ENCODE measurements at places on chromosomes 7 and 10.

DNA sequence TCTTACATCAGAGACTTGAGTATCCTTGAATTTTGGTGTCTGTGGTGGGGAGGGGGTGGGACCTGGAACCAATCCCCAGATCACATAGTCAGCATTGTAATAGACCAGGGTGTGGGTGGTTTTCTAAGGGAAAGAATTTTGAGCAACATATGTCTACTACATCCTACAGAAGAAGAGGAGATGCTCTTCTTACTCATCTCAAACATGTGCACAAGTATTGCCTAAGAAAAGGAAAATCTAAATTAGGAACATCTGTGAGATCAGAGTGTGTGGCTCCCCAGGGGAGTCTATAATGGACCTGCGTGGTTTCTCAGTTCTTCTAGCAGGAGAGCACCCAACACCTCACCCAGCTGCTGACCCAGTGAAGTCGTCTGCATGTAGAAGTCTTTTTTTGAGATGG, 148.8 kb downstream of the CCDC3 start:
- DNase-seq: no peak

GRCh38 chr7:159015454-159016410, 128.9 kb downstream of the VIPR2 start:
- no peak for DNase-seq

DNA sequence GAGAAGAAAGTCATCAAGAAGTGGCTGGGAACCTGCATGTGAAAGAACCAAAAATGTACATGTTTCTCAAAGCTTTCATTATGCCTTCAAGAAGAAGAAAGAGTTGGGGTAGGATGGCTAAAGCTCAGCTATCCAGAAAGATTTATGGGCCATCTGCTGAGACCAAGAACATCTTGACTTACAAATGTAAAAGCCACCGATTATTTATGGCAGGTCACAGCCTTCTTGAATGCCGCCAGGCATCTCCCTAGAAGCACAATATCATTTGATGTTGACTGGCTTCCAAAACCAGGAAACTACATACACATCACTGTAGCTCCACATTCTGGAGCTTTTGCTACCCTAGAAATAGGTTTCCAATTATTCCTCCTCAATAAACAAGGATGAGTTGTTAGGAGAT, 254.2 kb upstream of the AOAH start:
- DNase-seq: no peak

GRCh38 chr10:47331491-47331890, 9.2 kb downstream of the GDF2 start:
- no peak for DNase-seq

DNA sequence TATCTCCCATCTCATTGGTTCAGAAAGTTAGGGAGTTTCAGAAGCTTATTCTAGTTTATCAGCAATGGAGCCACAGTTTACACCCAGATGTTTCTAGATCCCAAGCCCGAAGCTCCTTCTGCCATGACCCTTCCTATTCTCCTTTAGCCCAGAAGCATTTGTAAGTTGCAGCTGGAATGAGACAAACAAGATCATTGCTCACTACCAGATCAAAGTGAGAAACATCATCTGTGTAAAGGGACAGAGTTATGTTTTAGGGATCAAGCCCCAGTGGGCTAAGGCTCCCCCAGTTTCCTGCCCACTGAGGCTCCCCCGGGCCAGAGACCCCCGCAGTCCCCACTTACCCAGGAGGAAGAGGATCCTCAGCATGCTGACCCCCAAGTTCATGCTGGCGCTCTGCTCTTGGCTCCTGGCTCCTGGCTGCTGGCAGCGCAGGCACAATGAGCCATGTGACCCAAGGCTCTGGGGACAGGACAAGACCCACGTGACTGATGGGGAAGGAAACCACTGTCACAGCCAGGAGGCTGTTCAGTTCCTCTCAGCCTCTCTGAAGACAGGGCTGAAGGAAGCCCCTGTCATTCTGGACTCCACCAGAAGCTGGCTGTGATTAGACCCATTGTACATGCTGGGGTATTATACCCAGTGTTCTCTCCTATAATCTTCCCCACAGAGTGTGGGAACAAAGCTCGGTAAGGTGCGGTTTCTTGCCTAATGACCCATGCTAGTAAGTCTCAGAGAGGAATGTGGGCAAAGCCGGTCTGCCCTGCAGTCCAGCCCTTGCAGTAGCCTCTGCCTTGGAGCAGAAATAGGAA, at the start of gene TMEM273:
TMEM273 (minus strand) TSS at position 442 of the 812 bp plus-strand sequence; CDS start at position 387, 55 bp downstream.
- no peak for DNase-seq

DNA sequence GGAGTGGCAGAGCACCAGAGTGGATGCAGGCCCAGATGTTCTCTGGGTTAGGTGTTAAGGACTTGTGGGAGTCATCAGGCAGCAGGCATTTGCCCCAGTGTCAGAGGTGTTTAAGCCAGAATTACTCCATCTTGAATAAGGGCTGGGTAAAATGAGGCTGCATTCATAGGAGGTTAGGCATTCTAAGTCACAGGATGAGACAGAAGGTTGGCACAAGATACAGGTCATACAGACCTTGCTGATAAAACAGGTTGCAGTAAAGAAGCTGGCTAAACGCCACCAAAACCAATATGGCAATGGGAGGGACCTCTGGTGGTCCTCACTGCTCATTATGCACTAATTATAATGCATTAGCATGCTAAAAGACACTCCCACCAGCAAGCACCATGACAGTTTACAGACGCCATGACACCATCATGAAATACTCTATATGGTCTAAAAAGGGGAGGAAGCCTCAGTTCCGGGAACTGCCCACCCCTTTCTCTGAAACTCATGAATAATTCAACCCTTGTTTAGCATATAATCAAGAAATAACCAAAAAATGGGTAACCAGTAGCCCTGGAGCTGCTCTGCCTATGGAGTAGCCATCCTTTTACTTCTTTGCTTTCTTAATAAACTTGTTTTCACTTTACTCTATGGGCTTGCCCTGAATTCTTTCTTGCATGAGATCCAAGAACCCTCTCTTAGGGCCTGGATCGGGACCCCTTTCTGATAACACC, 882 bp upstream of the LRRC61 start:
- DNase-seq: no peak

DNA sequence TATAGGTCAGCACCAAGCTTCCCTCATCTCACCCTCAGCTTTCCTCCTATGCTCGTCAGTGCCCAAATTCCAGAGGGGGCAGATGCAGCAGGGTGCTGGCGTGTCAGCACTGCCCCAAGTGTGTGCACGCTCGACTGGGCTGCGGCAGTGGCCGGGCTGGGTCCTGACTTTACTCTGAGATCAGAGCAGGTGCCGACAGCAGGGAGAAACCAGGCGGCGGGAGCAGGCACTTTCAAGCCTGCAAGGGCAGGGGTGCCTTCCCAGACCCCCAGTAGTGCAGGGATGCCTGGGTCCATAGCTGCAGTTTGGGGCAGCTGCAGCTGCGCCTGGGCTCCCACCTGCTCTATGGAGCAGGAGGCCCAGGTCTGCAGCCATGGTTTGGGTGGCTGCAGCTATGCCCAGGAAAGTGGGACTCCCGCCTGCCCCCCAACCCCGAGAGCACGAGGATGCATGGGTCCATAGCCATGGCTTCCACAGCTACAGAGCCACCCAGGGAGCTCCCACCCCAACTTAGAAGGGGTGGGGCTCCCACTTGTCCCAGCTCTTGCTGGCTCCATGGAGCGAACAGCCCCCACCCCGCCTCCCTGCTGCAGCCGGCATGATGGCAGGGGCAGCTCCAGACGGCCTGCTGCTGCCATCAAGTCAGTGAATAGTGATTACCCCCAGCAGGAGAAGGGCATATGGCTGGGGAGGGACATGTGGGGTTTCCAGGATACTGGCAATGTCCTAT, 199.2 kb upstream of the KMT2E start:
- DNase-seq: no peak

DNA sequence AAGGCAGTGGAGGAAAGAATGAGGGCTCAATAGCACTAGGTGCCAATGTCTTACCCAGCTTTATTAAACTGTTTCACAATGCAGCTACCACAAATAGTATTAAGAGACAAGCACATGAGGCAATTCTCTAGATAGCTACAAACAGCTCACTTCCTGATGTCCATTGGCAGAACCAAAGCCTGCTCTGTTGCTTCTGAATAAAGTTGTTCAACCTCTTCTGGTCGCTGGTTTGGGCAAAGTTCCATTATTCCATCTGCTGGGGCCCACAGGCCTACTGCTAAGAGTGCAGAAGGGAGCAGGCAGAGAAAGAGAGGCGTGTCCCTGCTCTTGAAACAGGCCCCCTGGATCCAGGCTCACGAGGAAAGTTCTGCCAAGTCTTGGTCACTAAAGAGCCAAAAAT, 173.9 kb downstream of the ZNF438 start:
- no peak for DNase-seq

DNA sequence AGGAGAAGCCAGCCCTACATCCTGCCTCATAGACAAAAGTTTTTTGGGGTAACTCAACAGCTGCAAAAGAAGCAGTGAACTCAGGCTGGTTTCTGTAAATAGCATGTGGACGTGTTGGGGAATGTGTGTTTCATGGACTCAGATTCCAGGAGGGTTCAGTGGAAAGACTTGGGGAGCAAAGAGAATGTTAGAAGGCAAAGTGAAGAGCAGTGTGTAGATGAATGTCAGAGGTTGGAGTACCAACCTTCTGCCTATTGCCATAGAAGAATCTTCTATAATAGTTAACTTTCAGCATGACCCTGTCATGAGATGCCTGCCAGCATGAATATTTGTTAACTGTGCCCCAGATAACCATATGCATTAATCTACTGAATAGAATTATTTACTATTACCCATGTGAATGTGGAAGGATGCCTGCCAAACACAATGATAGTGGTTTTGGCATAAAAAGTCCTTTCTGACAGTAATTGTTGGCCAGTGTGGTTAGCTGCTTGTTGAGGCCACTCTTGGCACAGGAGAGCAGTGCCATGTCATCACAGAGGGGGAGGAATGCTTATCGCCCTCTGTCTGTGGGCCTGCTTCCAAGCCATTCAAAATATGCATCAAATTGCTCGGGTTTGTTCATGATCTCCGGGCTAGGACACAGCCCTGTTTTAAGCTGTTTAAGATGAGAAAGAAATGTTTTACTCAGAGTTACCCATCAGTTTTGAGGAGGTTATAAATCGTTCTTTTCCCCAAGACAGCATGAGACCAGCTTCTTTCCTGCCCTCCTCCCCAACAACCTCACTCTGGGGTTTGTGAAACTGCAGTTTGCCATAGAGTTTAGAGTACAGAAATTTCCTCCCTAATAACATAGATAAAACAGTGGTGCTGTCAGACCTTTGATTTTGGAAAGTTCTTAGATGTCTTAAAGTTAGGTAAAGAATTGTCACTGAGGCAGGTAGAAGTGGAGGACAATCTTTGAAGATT, 165.3 kb downstream of the WNT2 start:
- no peak for DNase-seq

GRCh38 chr10:9825491-9826018, 1192.1 kb upstream of the CELF2 start:
- no peak for DNase-seq

- no peak for DNase-seq
Observed at GRCh38 chr10:123854003-123854402, 37.6 kb downstream of the CPXM2 start.

DNA sequence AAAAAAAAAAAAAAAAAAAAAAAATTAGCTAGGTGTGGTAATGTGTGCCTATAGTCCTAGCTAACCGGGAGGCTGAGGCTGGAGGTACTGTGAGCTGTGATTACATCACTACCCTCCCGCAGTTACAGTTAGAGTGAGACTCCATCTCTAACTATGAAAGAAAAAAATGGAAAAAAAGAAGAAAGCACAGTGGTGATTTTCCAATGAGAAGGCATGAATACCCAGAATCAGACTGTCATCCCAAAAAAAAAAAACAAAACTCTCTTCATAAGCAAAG, 269.9 kb upstream of the MKLN1 start:
- no peak for DNase-seq

DNA sequence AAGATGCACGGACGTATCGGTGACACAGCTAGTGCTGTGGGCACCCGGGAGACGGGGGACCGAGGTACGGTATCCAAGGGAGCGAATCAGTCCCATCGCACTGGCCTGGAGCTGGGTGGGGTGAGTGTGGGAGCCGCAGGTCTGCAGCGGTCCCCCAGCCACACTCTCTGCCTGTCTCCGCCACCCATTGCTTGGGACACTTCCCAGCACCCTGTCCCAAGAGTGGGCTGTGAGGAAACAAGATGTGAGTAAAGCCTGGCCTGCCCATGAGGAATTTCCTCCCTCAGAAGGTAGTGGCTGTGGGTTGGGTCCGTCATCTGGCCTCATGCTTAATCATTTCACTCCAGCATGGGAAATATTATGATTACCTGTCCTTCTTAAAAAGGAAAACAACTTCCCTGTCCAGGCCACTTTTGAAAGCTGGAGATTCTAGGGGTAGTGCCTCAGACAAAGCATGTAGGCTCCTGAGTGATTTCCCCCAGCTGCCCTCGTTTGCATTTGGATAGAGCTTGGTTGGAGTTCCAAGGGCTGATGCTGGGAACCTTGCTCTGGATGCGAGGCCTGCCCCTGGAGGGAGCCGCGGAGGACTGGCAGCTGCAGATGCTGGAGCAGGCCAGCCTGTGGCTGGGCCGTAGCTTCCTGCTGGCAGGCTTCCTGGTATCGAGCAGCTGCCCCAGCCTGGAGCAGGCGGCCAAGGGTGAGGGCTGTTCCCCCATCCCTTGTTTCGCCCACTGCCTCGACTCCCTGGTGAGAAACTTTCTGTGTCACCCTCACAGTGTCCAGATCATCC, 6.2 kb upstream of the ACTR3C start:
- DNase-seq: no peak

GRCh38 chr7:5578495-5578894, 154.9 kb upstream of the TNRC18 start:
- no peak for DNase-seq

- DNase-seq: no peak
Observed at GRCh38 chr10:113504423-113504822, 48.4 kb upstream of the HABP2 start.
